ENCODE measurements at places on chromosomes 4 and X. TPM values are rescaled to one million over a fixed set of nuclear protein-coding genes. Genes with fewer than 3 reads are reported as not detected.

The KLHL4 gene
- total RNA-seq = not detected

The TNIP3 gene
- 0.48 TPM for total RNA-seq

The TAF7L gene
- 0.15 TPM for total RNA-seq

The FAM114A1 gene
- 185 TPM for total RNA-seq

DNA sequence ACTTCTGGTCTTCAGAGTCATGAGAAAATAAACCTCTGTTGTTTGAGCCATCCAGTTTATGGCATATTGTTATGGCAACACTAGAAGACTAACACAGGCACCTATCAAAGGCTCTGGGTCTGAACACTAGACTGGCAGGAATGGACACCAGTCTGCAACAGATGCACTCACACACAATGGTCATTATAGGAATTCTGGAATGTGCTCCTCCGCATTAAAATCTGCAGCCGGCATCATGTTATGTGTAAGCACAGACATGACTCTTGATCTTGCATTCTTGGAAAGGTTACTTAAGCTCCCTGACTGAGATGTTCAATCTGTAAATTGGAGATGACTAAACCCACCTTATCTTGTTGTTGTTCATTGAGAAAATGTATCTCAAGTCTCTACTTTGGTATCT is 112.3 kb upstream of the ZNF518B start:
- DNase-seq = no peak

DNA sequence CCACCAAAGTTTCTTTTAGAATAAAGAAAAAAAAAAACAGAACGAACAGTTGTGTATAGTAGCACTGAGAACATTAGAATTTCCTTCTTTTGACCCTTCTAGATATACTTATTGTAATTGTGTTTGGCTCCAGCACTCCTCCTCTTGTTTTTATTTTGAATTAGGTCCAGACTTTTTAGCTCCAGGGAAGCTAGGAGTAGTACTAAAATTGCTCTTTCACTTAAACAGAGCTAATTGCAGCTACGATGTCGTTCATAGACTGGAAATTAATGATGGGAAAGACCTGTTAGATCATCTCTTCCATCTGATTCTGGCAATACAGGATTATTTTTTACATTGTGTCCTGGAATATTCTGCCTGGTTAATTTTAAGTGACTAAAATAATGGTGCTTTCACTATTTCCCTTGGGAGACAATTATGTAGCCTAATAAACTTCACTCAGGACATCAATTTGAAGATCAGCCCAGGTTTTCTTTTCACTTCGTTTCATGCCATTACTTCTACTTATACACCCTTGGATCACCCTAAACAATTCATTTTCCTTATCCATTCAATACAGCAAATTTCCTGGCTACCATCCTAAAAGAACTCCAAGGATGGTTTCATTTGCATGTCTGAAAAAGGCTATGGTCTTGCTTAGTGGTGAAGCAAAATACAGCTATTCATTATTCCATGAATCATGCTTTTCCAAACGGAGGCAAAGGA is 480.8 kb upstream of the TECRL start:
- no peak for DNase-seq

DNA sequence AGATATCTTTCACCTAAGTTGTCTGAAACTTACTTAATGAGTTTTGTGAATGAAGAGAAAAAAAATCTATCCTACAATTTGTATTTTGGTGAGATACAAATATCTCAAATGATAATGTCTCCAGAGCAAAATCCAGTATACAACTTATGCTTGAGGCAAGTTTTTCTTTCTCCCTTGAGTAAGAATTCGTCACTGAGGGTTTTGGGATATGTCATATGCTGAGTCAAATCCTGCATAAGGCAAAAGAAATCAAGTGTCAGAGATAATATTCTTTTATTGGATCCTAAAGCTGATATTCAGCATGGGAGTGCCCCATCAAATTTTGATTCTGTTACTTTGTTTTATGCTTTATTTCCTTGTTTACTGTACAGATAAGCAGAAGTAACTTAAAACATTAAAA is 1308.6 kb downstream of the ARAP2 start:
- no peak for DNase-seq

- peak; percentile 11 for DNase-seq
Measured at GRCh38 chr4:169744601-169745000, 13.1 kb downstream of the HPF1 start.
